Activated T-cell treated with anti-CD3 and anti-CD28 coated beads, Interleukin-2, amount 50 U/mL, for 24 hours (primary cell): ENCODE measurements at places on chromosomes 5 and 9.

DNA sequence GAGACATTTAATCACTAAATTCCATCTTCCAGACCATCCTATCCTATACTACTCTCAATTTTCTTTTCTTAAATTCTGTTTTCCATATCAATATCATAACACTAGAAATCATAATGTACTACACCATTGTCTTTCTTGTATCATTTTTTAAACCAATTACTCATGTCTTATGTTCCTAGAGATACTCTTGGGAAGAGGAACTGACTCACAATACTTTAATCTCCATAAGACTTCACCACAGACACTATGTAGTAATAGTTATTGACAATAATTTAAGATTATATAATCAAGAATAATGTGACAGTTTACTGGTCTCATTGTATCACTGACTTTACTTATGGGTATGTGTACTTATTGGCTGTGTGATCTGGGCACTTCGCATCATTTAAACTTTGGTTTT lies 43.8 kb downstream of the PCDHGC5 start:
- DNase-seq = no peak

DNA sequence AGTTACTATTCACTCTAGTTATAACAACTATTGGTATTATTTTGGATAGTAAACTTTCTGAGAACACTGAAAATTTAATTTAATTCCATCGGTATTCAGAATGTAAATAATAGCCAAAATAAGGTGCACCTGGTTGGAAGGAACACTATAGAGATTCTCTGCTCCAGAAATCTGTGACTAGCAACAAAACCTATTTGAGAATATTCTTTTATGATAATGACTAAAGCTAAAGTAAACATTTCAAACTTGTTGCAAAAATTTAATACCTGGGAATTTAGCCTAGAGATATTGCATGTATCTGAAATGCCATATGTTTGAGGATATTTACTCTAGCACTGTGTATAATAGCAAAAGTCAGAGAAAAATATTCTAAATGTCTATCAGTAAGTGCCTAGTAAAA lies 144.1 kb downstream of the PLK2 start:
- DNase-seq = no peak

DNA sequence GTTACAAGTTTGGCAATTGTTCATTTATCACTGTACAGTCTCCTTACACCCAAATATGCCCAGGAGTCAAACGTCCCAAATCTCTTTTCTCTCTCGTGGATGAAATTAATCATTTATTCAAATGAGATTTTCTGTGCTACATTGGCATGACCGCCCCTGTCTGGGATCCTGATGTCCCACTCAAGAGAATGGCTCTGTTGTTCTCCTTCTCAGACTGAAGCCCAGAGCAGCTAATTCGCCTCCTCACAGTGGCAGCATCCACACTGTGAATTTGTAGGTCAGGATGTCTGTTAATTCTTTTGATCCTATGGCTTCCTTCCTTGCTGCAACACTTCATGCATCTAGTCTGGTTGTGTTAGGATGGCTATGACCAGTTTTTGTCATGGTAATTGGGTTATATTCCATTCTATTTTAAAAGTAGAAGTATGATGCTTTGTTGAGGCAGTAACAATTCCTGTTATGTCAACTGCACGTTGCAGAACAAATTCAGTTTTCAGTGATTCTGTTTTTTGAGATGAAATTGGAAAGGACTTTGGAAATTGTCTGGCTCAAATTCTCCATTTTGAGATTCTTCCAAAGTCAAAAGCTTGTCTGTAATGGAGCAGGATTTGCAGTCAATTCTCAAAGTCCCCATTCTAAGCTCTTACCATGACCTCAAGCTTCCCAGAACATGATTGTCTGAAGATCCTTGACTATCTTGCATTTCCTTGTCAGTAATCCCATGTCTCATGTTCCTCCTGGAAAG lies 141.5 kb upstream of the GAS1 start:
- DNase-seq = no peak

- DNase-seq = no peak
Measured at GRCh38 chr5:148224117-148224742, 14.1 kb upstream of the MARCOL start.

GRCh38 chr9:121369595-121370265 lies at the start of gene STOM:
Gene STOM, minus strand, starts transcription at chr9:121370250. Its CDS starts 63 bp downstream, at chr9:121370187.
- DNase-seq = no peak

DNA sequence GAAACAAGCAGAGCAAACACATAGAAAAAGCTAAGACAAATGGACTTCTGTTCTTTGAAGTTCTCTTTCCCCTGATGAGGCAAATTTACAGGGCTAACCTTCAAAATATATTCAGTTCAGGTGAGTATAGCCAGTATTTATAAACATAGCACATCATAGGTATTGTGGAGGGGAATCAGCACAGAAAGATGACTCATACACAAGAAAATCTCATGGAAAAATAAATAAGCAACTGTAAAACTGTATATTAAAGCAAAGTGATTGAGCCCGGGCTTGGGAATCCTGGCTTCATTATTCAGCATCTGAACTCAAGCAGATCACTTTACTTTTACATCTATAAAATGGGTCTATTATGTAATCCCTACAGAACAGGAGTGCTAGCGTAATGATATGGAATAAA lies 173.5 kb upstream of the PAPPA start:
- no peak for DNase-seq

- DNase-seq = no peak
Measured at GRCh38 chr9:87836951-87837705, 45.5 kb upstream of the SPATA31E1 start.

- no peak for DNase-seq
Measured at GRCh38 chr9:18721267-18721994, 247.5 kb downstream of the ADAMTSL1 start.

GRCh38 chr5:15606197-15606596 lies 106.2 kb downstream of the FBXL7 start:
- no peak for DNase-seq

DNA sequence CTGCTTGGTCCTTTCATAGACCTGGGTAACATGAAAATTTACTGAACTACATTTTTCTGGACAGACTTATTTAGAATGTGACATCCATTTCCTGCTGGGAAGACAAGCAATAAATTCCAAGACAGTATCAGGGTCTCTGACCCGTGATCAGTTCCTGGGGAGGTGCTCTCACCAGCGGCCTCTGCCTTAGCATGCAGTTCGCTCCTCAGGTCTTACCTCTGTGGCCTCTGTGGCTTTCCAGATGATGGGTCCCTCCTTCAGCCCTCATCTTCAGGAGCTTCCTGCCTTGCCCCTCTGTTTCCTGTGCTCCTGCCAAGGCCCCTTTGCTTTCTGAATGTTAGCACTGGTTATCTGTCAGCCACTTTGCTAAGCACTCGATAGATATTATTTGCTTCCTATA lies 66.4 kb downstream of the CMYA5 start:
- no peak for DNase-seq

- no peak for DNase-seq
Measured at GRCh38 chr9:96008502-96009222, 133.2 kb downstream of the ERCC6L2 start.

GRCh38 chr5:42956551-42956950 lies 83.6 kb downstream of the ANXA2R start:
- no peak for DNase-seq

- no peak for DNase-seq
Measured at GRCh38 chr5:8870959-8871355, 674.9 kb downstream of the SEMA5A start.

- DNase-seq = no peak
Measured at GRCh38 chr5:5885782-5886181, 463.3 kb downstream of the ICE1 start.

DNA sequence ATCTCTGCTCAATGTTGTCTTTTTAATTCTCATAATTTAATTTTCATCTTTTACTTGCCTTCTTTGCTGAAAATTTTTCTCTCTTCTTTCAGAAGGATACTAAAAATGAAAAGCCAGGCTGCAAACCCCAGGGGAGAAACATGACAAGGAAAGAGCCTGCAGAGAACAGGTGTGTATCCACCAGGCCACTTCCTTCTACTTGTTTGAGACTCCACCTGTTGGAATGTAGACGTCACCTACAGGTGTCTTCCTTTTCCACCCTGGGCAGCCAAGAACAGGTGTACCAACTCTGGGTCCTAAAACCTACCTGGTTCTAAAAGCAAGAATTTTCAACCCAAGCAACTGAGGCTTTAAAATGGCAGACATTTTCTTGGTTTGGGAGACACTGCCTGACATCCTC lies 166.8 kb downstream of the ATP10B start:
- no peak for DNase-seq

GRCh38 chr9:91099436-91099835 lies 262.3 kb downstream of the AUH start:
- DNase-seq = no peak

DNA sequence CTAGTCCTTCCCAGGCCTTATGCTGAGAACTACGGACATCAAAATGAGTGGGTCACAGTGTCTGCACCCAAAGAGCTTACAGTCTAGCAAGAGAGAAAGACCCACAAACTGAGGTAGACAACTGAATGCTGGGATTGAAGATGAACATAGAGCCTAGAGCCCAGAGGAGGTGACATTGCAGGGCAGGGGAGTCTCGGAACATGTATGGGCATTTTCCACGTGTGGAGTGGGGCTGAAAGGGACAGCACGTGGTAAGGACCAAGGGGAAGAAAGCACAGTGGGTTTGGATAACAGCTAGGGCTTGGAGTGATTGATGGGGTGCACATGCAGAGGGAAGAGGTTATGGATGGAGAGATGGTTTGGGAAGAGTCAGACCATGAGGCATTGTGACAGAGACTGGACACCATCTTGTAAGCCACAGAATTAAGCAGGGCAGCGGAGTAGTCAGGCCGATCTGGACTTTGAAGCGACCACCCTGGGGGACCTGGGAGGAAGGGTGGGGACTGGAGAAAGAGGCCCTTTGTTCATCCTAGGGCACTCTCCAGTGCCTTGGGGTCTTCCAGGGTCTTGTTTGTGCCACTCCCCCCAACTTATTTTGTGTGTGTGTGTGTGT lies 47.5 kb upstream of the SH3PXD2B start:
- no peak for DNase-seq

- DNase-seq = no peak
Measured at GRCh38 chr9:99288830-99289229, 66.7 kb downstream of the SEC61B start.

DNA sequence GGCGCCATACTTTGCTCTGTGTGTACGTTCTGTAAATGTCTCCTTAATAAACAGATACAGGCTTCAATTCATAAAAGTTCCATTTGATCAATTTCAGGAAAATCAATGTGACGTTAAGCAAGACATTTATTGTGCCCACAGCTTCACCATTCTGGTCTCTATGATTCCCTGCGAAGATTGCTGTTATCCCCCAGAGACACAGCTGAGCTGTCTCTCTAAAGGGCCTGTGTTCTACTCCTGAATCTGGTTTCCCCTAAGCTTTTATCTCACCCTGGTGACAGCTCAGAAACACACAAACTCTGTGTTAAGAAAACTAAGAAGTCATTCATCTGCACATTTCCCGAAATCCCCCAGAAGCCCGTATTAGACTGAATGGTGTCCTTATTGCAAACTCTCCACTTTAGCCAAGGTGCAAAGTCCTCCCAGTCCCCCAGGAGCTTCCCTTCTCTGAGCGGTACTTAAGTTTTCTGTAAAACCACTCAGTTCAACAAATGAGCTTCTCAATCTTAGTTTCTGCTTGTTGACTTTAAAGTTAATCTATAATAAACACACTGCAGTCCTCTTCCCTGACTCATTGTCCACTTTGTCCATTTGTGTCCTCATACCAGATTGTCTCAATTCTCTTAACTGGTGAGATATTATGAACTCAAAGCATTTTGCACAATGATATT lies 1.4 kb upstream of the C5orf15 start:
- DNase-seq = no peak

- no peak for DNase-seq
Measured at GRCh38 chr9:90002397-90003271, 397.8 kb downstream of the GADD45G start.

DNA sequence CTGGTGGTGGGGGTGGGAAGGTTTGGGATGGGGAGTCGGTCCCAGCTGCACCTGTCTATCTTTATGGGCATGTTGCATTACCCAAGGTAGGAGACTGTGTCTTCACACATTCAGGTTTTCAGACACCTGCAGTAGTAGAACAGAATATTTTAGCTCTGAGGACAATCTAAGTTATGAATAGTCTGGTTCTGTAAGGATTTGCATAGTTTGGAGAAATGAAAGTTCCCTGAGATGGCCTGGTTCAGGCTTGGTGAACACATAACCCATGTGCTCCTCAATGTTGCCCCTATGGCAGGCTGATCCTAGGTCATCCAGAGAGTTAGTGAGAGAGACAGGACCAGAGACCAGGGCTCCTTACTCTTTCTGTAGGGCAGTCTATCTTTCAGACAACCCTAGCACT lies 20.7 kb downstream of the TNFSF8 start:
- DNase-seq = no peak

GRCh38 chr5:7756453-7756852 lies 94.5 kb downstream of the CFAP90 start:
- DNase-seq = no peak

- no peak for DNase-seq
Measured at GRCh38 chr9:121822093-121823085, 171.0 kb downstream of the DAB2IP start.

DNA sequence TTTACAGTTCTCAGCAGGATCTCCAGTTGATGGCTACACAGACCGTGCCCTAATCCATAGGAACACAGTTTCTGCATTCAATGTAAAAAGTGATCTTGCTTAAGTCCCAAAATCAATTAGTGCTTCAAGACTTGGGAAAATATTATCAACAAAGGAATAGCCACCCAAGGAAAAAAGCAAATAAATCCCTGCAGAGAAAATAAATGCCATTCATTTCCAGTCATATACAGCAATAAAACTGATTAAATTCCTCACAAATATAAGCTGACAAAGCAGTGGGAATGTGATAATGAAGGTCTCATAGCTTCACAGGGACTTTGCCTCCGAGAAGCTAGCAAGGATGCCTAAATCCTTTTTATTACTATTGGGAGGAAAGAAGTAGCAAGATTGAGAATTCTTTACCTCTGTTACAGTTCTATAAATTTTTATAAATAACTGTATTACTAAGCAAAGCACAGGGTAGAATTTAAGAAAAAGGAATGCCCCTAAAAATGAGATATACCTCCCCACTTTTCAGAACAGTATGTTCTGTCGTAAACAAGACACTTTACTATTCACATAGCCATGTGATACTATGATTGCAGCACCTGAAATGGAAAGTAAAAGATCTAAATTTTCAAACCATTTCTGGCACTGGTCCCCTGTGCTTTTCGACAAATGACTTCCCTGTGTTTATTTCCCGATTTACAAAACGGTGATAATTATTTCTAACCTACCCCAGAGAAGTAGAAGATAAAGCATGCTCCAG lies 59.8 kb downstream of the ARSB start:
- no peak for DNase-seq

GRCh38 chr9:114155995-114156656 lies 789 bp downstream of the COL27A1 start:
- DNase-seq = peak; percentile 54

- no peak for DNase-seq
Measured at GRCh38 chr9:136942112-136942880, 2.2 kb downstream of the FBXW5 start.

DNA sequence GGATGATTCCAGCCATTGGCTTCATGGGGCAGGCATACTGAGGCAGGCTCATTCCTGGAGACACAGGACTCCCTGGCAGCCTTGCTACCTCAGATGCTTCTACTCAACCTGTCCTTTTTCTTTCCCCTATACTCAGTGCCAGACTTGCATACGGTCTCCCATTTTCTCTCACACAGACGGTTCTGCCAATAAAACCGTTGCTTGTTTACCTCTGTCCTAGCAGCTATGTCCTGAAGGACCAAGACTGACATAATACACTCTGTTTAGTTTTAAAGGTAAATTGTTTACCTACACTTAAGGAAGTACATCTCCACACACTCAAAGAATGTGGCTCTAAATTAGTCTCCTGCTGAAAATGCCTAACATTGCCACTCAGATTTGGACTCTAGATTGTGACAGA lies 151.0 kb upstream of the RFX3 start:
- DNase-seq = no peak
